Left colon (tissue), 2 donors: ENCODE measurements at places on chromosomes 5 and 9.
A peak's percentile ranks its signal among the peaks of the same experiment; 100 is the strongest.

GRCh38 chr5:118918232-118918631, 70.1 kb downstream of the DTWD2 start:
- DNase-seq: no peak

- peak; percentile 6 for DNase-seq
Observed at GRCh38 chr9:33524306-33524947, 376 bp downstream of the ANKRD18B start.

GRCh38 chr5:61100437-61100836, 61.8 kb downstream of the SMIM15 start:
- no peak for DNase-seq

GRCh38 chr9:81685763-81686613, 3.4 kb downstream of the TLE1 start:
- DNase-seq: no peak

- peak; percentile 56 for DNase-seq
Observed at GRCh38 chr5:176619203-176619568, 9.2 kb upstream of the GPRIN1 start.

DNA sequence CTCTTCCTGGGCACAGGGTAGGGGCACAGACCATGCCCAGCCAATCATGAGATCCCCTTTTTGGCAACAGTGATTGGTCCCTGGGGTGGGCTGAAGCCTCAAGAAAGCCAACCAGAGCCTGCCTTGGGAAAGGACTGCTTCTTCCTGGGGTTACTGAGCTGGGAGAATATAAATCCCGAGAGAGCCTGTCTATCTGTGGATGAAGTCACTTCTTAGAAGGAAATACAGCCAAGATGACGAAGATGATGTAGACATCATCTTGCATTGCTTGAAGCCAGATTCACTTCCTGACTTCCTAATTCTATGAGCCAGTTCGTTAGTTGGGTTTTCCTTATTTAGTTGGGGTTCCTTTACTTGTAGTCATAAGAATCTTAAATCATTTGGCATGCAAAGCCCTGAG, 50.1 kb upstream of the PWWP2A start:
- no peak for DNase-seq

DNA sequence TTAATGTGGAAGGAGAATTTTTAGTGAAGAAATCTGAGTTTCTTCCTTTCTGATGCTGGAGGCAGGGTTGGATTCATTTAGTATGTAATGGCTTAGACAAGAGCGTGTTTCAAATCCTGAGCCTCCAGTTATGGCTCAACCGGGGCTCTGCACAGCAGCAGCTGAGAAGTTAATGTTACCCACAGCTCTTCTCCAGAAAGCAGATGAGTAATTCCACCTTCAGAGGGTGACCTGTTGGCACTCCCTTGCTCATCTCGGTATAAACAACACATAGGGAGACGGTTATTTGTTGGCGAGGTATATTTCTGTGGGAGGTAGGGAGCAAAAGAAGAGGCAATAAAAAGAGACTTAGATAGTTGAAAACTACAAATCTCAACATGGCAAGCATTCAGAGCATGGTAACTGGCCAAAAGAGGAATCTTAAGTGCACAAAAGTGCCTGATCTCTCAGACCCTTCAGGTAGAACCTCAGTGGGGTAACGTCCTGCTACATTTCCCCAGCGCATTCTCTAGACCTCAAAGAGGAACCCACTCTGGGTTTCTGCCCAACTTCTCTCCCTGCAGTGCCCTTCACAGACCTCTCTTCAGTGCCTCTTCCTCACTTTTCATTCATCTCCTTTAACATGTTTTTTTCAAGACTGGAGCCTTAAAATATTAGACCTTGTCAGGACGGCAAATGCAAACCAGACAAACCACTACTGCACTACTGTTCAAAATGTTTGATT, 417.5 kb upstream of the ADAMTSL1 start:
- no peak for DNase-seq

DNA sequence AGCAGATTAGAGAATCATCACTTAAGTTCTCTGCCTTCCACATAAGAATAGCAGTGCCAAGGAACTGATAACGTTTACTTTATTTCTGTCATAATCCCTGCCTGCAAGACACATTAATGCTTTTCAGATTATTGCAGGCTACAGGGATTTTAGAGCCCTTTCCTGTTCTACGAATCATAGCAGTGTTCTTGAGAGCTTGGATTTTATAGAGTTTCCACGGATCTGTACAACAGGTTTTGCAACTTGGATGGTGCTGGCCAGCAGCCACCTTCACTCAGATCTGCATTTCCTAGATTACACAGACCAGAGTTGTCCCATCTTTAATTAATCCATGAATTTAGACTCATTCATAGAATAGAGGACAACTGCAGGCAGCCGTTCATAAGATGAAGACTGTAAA, 38.1 kb downstream of the SLC12A2 start:
- DNase-seq: peak; percentile 31

GRCh38 chr5:29252390-29252789, 1941.1 kb upstream of the CDH6 start:
- DNase-seq: no peak

GRCh38 chr5:4511996-4512656, 628.0 kb upstream of the ADAMTS16 start:
- no peak for DNase-seq

DNA sequence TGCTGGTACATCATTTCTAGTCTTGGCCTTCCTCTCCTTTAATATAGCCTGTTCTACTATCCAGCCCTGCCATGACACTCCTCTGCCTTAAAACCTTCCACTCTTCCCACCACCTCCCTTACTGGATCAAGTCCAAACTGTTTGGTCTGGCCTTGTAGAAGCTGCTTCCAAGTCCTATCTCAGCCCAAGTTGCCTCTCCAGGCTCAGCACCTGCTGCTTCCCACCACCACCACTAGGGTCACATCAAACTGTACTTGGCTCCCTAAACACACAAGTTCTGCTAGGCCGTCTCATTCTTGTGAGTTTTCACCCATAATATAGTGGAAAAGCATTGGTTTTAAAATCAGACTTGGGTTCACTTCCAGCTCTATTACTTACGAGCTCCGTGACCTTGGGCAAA, 1.4 kb downstream of the NDUFA8 start:
- DNase-seq: peak; percentile 28

- DNase-seq: no peak
Observed at GRCh38 chr5:169757016-169757415, 119.9 kb downstream of the DOCK2 start.

DNA sequence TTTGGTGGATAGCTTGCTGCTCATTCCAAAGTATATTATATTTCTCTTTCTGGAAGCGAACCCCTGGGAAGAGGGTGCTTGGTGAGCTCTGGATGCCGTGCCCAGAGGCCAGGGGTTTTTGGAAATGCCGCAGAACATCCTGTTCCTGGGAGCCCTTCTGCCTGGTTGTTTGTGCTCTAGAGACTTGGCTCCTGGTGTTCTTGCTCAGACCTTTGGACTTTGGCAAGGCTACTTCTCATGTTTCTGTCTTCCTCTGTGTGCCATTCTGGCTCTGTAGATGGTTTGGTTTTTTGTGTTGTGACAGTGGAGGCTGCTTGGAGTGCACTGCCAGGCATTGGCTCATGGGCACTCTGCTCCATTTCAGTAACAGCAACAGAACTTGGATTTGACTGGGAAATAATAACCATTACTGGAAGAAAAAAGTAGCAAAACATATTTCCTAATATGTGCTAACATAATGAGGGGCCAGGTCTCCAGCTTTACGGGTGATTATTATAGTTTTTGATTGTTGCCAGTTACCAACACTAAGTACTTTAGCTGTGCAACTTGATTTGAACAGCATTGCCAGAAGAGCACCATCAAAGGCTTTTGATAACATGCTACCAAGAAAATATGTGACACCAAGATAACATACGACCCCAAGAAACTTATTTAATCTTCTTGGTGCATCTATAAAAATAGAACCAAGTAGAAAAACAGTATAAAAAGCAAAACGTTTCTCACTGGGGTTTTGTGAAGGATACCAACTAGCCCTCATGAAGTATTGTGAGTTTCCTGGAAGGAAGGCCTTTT, 94.2 kb downstream of the PCSK1 start:
- peak; percentile 46 for DNase-seq

DNA sequence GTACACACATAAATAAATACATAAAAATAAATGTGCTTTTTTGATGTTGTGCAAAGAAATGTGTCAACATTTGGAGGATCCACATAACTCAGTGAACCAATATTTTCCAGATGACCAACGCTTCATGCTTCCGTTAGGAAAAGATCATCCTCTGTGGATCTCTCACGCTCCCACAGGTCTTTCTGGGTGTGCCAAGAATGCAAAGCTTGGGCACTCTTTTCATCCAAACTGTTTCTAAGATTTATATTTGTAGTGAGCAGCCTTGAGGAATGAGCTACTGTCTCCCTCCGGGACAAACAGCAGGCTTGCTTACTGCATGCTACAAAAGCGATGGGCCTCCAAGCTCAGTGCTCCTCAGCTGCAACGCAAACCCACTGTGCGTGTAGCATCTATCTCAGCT, 46.2 kb upstream of the RUFY1 start:
- DNase-seq: no peak

- no peak for DNase-seq
Observed at GRCh38 chr5:110255194-110255593, 471.3 kb downstream of the TMEM232 start.

- DNase-seq: no peak
Observed at GRCh38 chr5:141172381-141173204, at the start of gene PCDHB7. Gene PCDHB7 (plus strand): TSS chr5:141172644. CDS start chr5:141172836, 192 bp downstream.

GRCh38 chr9:114889802-114890224, 40.6 kb downstream of the TNFSF8 start:
- DNase-seq: no peak

DNA sequence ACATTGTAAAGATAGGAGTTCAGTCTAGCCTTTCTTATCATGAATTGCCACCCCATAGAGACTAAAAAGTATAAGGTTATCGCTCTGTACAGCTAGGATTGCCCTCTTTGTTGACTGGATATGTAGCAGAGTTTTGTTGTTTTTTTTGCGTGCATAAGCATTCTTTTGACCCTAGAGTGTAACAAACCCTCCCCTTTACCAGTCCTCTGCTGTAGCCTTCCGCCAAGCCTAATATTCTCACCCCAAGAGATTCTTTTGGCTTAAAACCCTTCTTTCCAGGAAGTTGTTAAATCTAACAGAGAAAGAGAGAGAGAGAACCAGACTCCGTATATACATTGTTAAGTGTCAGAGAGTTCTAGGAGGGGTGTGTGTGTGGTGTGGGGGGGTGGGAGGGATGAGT, 113.9 kb downstream of the FGF1 start:
- no peak for DNase-seq
